Cardiac fibroblast (primary cell): ENCODE measurements at places on chromosomes 6 and 20.

DNA sequence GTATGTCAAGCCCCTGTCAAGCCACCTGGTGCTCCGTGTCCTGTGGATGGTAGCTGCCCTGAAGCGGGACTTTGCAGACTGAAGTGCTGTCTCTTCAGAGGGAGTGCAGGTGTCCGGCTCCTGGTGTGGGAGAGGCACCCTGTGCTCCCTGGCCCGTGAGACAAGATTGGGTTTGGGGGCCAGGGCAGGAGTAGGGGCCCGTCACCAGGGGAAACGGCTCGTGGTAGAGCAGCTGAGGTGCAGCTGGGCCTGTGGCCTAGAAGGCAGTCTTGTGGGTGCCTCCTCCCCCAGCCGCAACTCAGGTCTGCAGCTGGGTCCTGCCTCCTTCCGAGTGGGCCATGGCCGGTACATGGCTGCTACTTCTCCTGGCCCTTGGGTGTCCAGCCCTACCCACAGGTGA is at the start of gene PTCRA:
Gene PTCRA (plus strand): TSS at position 322 of the 400 bp plus-strand sequence. CDS start 17 bp downstream, at position 339.
- DNase-seq = no peak

DNA sequence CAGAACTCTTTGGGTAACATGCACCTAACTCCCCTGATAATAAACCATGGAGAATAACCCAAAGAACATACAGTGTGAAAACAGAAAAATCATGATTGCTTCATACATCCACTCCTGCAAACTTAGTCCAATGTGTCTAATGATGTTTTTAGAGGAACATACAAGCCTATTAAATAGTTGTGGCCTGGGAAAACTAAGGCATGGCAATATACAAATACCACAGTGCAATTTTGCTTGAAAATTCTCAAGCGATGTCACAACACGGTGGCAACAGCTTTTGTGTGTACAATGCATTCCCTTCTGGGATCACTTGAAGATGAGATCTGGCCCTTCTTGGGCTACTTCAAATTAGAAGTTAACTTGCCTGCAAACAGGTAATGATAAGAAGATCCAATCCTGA is 16.7 kb downstream of the MAP3K5 start:
- DNase-seq = peak; percentile 22

DNA sequence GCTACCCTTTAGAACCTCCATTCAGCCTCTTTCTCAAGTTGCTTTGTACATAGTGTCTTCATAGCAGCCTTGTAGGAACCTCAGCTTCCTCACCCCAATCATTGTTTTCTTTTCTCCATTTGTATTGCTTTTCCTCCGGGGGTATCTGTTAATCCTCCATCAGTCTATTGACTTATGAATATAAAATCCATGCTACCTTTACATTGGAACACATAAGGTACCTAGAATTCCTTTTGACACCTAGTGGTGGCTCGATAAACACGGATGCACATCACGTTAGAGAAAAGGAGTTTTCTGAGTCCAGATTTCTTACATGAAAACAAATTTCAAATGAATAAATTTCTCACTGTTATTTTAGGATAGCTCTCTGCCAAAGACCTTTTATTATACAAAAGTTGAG is 6.3 kb upstream of the EDN1 start:
- no peak for DNase-seq

- no peak for DNase-seq
These were observed 142.2 kb downstream of the NFATC2 start for GRCh38 chr20:51400051-51400926.

DNA sequence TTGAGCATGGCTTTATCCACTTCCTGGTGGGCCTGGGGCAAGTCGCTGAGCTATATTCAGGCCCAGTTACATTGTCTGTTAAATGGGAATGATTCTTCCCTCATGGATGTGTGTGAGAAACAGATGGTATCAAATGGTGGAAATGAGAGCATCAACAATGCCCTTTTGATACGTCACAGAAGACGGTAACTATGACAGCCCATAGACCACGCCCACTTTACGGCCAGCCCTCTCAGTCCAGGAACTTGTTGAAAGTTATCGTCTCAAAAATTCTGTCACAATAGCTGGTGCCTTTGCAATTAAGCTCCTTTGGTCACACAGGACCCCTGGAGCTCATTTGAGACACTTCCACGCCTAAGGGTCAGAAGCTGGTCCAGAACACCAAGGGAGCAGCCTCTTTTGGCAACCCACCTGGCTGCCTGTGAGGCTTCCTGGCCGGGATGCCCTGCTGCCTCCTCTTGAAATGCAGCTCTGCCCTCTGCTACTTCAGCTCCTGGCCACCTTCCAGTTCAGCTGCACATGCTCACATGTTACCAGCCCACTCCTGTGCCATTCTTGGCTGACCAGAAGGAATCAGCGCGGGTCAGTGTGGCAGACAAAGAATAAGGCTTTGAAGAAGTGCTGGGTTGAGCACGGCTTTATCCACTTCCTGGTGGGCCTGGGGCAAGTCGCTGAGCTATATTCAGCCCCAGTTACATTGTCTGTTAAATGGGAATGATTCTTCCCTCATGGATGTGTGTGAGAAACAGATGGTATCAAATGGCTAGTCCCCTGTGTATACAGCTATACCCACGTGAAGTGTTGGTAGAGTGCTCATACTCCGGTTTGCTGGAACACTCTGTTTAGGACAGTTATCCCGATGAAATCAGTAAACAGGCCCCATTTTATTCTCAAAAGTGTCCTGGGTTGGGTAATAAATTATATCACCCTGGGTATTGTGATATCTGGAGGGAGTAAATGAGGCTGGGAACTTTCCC is 199.2 kb upstream of the SUPT3H start:
- no peak for DNase-seq

DNA sequence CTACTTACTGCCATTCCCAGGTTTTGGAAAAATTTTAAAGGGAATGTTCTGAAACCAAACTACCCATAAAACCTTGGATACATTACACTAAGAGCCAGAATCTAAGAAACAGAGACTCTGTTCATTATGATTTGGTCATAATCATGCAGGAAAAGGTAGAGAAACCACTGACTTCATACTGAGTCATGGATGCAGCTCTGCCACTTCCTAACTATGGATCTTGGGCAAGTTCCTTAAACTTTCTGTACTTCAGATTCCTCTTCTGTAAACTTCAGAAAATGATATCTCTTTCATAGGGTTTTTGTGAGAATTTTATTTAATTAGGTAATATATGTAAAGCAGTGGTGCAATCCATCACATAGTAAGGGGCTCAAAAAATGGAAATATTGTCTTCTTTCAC is 20.0 kb downstream of the PLA2G7 start:
- DNase-seq = no peak

DNA sequence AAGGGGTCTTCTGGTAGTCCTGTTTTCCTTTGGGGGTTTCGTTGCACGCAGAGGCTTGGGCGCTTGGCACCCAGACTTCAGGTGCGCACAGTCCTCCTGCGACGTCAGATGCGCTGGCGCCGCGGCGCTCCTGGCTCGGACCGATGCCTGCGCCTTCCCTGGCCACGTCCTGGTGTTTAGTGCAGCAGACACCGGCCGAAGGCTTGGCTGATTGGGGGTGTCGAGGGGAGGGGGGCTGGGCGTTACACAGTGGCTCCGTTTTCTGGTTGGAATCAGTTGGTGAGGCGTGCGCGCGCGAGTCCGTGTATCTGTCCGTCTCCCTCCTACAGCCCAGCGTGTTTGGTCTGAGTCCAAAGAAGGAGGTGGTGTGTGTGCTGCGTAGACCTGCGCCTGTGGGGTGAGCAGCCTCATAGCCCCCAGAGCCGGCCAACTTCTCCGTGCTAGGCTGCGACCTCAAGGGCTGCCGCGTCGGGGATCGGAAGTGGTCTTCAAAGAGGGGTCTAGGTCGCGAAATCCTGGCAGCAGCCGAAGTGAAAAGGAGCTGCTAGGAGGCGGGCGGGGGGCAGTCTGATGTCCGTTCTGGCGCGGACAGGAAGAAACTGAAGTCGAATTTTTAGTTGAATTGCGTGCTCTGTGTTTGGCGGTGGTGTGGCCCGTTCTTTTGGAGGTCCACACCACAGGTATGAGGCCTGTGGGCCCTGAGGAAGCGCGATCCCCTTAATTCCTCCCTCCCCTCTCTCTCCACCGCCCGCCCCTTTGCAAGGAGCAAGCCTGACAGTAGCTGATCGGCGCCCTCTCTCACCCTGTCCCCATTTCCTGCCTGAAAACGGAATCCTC is 1.5 kb downstream of the SYNDIG1 start:
- no peak for DNase-seq

GRCh38 chr6:130115036-130115435 is 96.7 kb downstream of the L3MBTL3 start:
- no peak for DNase-seq

DNA sequence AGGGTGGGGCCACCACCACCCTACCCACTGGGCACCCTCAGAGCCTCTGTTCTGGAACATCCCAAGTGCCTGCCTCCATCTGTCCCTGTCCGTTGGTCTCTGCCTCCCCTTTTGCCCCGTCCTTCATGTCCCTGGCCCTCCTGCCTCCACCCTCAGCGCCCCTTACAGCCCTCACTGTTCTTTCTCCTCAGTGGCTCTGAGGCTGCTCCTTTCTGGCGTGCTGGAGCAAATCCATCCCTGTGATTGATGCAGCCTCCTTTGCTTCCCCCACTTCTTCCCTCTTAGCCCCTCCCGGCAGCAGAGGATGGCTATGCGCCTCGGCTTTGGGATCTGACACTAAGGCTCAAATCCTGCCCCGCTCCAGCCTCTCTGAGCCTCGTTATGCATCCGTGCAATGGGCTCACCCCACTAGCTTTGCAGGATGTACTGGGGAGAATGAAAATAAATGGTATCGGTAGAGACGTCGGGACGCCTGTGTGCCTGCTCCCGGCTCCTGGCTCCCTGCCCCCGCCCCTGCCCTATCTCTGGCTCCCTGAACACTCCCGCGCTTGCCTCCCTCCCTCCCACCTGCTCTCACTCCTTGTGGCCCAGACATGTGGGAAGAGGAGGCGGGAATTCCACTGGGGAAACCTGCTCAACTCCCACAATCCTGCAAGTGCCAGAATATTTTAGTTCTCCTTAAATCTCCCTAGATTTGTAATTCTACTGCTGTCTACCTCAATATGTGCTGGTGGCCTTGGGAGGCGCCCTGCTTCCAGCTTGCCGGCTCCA is 13.1 kb downstream of the VSTM2L start:
- no peak for DNase-seq

- no peak for DNase-seq
These were observed 196.8 kb downstream of the FARS2 start for GRCh38 chr6:5457983-5458683.

DNA sequence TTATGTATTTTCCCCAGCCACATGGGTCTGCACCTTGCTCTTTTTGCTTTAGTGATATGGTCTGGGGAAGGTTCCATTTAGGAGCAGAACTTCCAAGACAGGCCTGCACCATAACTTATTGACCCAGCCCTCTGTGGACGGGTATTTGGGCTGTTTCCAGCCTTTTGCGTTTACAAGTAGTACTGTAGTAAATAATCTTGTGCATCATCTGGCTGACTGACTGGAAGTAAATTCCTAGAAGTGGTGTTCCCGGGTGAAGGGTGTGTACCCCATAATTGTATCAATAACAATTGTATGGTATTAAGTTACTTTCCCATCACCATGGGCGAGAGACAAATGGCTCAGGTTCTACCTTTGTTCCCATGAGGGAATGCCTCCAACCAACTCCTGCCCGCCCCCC is 31.6 kb downstream of the SPDEF start:
- no peak for DNase-seq

GRCh38 chr20:20710443-20711315 is 1.8 kb downstream of the RALGAPA2 start:
- DNase-seq = no peak

GRCh38 chr6:69816026-69816425 is 19.2 kb upstream of the LMBRD1 start:
- DNase-seq = no peak

- DNase-seq = no peak
These were observed 118.2 kb downstream of the COL9A1 start for GRCh38 chr6:70184723-70185122.

DNA sequence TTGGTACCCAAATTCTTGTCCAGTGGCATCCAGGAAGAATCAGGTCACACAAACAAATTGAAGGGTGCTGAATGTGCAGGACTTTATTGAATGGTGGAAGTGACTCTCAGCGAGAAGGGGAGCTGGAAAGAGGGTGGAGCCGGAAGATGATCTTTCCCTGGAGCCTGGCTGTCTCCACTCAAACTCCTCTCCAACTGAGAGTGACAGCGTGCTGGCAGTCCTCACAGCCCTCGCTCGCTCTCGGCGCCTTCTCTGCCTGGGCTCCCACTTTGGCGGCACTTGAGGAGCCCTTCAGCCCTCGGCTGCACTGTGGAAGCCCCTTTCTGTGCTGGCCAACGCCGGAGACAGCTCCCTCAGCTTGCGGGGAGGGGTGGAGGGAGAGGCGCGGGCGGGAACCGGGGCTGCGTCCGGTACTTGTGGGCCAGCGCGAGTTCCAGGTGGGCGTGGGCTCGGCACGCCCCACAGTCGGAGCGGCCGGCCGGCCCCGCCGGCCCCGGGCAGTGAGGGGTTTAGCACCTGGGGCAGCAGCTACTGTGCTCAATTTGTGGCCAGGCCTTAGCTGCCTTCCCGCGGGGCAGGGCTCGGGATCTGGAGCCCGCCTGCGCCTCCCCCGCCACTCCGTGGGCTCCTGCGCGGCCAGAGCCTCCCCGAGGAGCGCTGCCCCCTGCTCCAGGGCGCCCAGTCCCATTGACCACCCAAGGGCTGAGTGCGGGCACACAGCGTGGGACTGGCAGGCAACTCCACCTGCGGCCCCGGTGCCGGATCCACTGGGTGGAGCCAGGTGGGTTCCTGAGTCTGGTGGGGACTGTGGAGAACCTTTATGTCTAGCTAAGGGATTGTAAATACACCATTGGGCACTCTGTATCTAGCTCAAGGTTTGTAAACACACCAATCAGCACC is 26.7 kb upstream of the MBOAT1 start:
- DNase-seq = no peak

DNA sequence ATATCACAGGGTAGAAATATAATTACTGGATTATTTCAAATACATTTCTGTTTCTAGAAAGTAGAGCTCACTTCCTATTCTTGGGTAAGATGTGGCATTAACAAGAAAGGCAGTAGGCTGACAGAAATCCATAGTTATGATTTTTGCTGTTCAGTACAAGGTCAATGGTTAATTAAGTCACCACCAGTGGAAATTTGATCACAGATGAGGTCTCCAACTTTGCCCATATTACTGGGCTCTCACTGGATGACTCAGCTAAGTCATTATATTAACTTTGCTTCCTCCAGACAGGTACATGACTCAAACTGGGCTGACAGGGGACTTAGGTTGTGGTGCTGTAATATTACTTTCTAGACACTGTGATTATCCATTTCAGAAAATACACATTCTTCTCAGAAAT is 212.4 kb downstream of the GRIK2 start:
- no peak for DNase-seq
